ENCODE measurements at places on chromosomes 2 and 18. TPM values are rescaled to one million over a fixed set of nuclear protein-coding genes. Genes with fewer than 3 reads are reported as not detected.

CNDP1 gene
- not detected for total RNA-seq

LRATD1 gene
- total RNA-seq = 0.42 TPM

HRH4 gene
- not detected for total RNA-seq

ST6GAL2 gene
- not detected for total RNA-seq

TFCP2L1 gene
- 0.17 TPM for total RNA-seq

- no peaks in the 10 kb centered on the region for H3K36me3 ChIP-seq
- H3K27ac ChIP-seq = no peak overlapping the region
- no peak overlapping the region for H3K4me3 ChIP-seq
- H3K4me1 ChIP-seq = no peaks in the 10 kb centered on the region
- DNase-seq = no peak
Observed at GRCh38 chr2:242075168-242075567, 205.6 kb downstream of the RTP5 start.

DNA sequence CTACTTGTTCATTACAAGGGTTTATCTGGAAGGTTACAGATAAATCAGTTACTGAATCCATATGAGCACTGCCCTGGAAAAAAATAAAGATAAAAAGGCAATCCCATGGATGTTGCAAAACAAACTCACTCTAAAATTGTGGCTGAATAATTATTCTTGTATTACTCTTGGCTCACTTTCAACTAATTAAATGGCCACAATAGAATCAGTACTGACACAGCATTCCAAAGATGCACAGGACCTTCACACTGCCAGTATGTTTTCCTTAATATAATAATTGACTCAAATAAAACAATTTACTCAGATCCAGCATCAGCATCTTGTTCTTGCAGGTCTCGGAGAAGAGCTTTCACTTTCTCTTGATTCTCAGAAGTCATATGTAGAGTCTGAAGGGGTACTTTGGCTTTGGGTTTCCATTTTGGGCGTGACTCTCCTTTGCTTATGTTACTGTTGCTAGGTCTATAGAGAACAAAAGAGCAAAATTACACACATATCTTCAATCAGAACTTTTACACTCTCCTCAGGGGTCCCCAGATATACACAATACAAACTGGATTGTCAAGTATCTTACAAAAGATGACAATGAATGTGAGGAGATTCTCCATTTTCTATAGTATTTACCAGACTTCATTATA lies 12.6 kb downstream of the DHX57 start:
- H3K36me3 ChIP-seq = peaks cover 16% of the 10 kb centered on the region
- DNase-seq = no peak
- H3K4me1 ChIP-seq = no peaks in the 10 kb centered on the region
- no peak overlapping the region for H3K27ac ChIP-seq
- H3K4me3 ChIP-seq = no peak overlapping the region

- no peak for DNase-seq
- no peaks in the 10 kb centered on the region for H3K36me3 ChIP-seq
- no peak overlapping the region for H3K27ac ChIP-seq
- no peak overlapping the region for H3K4me3 ChIP-seq
- H3K27me3 ChIP-seq = no peaks in the 10 kb centered on the region
Observed at GRCh38 chr2:180314086-180314485, 307.0 kb upstream of the CWC22 start.

- no peaks in the 10 kb centered on the region for H3K36me3 ChIP-seq
- H3K4me3 ChIP-seq = no peak overlapping the region
- no peak for DNase-seq
- no peaks in the 10 kb centered on the region for H3K27me3 ChIP-seq
- H3K27ac ChIP-seq = no peak overlapping the region
Observed at GRCh38 chr2:84855731-84856130, 25.2 kb downstream of the TRABD2A start.

GRCh38 chr18:48555465-48555995 lies 16.7 kb downstream of the CTIF start:
- no peak overlapping the region for H3K4me3 ChIP-seq
- no peak for DNase-seq
- no peaks in the 10 kb centered on the region for H3K4me1 ChIP-seq
- no peak overlapping the region for H3K27ac ChIP-seq
- peaks cover 5% of the 10 kb centered on the region for H3K36me3 ChIP-seq

GRCh38 chr2:39469807-39470206 lies 32.7 kb upstream of the MAP4K3 start:
- H3K27ac ChIP-seq = peak overlapping the region; percentile 13
- H3K4me1 ChIP-seq = peaks cover 20% of the 10 kb centered on the region
- no peaks in the 10 kb centered on the region for H3K36me3 ChIP-seq
- no peak for DNase-seq
- no peak overlapping the region for H3K4me3 ChIP-seq
- no peaks in the 10 kb centered on the region for H3K27me3 ChIP-seq

DNA sequence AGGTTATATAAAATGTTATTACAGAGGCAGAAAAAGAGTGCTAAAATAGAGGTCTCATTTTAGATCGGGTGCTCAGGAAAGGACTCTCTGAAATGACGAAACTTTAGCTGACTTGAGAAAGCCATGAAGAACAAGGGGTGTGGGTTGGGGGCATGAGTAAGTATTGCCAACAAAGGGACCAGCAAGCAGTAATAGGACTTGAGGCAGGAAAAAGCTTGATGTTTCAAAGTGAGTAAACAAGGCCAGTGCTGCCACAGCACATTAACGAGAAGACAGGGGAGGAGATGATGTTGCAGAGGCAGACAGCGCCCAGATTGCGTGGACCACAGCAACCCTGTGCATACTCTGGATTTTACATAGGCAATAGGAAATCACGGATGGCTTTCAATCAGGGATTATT lies 318.8 kb downstream of the ZEB2 start:
- H3K36me3 ChIP-seq = no peaks in the 10 kb centered on the region
- no peaks in the 10 kb centered on the region for H3K27me3 ChIP-seq
- no peak for DNase-seq
- no peak overlapping the region for H3K27ac ChIP-seq

DNA sequence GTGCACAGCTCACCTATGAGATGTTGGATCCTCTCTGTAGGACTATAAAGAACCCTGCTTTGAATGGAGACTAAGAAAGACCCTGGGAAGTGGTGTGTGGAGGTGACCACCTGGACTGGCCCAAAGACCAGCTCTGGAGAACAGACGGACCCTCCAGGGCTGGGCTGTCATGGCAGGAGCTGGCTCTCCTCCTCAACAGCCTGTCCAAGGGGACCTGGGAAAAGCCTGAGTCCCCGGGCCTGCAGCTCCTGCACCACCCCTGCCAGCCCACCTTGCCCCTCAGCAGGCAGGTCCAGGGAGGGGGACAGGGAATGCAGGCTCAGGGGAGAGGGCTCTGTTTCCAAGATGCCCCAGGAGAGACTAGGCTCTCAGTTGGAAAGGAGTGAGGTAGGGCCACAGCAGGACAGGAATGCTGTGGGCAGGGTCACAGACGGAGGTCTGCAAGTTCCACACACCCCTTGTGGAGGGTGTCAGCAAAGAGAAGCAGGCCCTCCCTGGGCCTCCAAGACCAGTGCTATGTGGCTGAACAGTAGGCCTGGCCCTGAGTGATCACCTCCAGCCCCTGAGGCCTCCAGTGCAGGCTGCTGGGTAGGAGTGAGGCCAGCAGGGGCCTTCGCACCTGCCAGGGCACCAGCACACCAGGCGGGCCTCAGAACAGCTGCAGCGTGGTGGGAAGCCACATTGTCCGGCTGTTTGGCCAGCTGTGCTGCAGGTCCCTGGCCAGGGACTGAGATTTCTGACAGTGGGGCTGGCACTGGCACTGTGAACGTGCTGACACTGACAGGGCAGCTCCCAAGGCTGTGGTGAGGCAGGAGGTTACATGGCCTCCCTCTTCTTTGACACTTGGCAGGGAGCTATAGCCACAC lies 86.4 kb upstream of the OTOS start:
- DNase-seq = no peak
- no peaks in the 10 kb centered on the region for H3K4me1 ChIP-seq
- peak overlapping the region; percentile 30 for H3K27ac ChIP-seq
- no peak overlapping the region for H3K4me3 ChIP-seq
- no peaks in the 10 kb centered on the region for H3K36me3 ChIP-seq

GRCh38 chr18:9737006-9737405 lies 28.9 kb downstream of the RAB31 start:
- H3K27ac ChIP-seq = no peak overlapping the region
- DNase-seq = no peak
- no peaks in the 10 kb centered on the region for H3K36me3 ChIP-seq
- H3K27me3 ChIP-seq = no peaks in the 10 kb centered on the region
- no peak overlapping the region for H3K4me3 ChIP-seq

- no peak for DNase-seq
- no peak overlapping the region for H3K27ac ChIP-seq
- H3K27me3 ChIP-seq = no peaks in the 10 kb centered on the region
- no peaks in the 10 kb centered on the region for H3K4me1 ChIP-seq
- no peak overlapping the region for H3K4me3 ChIP-seq
Observed at GRCh38 chr2:13651684-13652131, 935.0 kb downstream of the TRIB2 start.

DNA sequence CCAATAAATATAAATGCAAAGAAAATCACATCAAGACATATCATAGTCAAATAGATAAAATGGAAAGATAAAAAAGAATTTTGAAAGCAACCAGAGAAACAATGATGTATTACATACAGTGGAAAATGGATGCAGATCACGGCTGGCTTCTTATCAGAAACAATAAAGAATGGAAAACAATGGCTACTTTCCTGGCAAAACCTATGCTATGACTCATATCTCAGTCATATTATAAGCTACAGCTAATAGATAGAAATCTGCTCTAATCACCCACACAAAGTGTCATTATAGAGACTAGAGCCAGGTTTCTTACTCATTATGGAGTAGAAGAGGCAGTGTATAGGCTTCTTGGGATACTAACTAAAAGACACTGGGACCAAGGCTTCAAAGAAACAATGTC lies 93.5 kb upstream of the TACR1 start:
- H3K4me3 ChIP-seq = no peak overlapping the region
- no peak overlapping the region for H3K27ac ChIP-seq
- no peaks in the 10 kb centered on the region for H3K27me3 ChIP-seq
- H3K4me1 ChIP-seq = no peaks in the 10 kb centered on the region

GRCh38 chr2:70498054-70498453 lies 55.6 kb downstream of the TGFA start:
- DNase-seq = no peak
- H3K27ac ChIP-seq = no peak overlapping the region
- peaks cover 15% of the 10 kb centered on the region for H3K27me3 ChIP-seq
- H3K4me3 ChIP-seq = no peak overlapping the region
- H3K4me1 ChIP-seq = no peaks in the 10 kb centered on the region

GRCh38 chr2:189836644-189837043 lies 52.4 kb downstream of the PMS1 start:
- no peaks in the 10 kb centered on the region for H3K27me3 ChIP-seq
- no peak for DNase-seq
- peaks cover 28% of the 10 kb centered on the region for H3K4me1 ChIP-seq

DNA sequence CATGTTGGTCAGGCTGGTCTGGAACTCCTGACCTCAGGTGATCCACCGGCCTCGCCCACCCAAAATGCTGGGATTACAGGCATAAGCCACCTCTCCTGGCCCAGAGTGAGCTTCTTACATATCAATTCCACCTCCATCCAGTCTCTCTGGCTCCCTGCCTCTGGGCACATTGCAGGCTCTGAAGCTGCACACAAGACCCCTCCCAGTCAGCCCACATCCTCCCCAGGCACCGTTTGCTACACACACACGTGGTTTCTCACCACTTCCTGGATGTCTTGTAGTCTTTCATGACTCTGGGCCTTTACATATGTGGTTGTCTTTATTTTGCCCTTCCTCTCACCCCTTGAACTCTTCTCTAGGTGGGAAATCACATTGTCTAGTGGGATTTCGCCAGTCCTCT lies 64.0 kb upstream of the CABLES1 start:
- no peak overlapping the region for H3K27ac ChIP-seq
- no peak for DNase-seq
- no peak overlapping the region for H3K4me3 ChIP-seq
- no peaks in the 10 kb centered on the region for H3K36me3 ChIP-seq
- H3K4me1 ChIP-seq = no peaks in the 10 kb centered on the region
